ENCODE measurements at places on chromosomes 13 and 19.
A peak's percentile ranks its signal among the peaks of the same experiment; 100 is the strongest.

DNA sequence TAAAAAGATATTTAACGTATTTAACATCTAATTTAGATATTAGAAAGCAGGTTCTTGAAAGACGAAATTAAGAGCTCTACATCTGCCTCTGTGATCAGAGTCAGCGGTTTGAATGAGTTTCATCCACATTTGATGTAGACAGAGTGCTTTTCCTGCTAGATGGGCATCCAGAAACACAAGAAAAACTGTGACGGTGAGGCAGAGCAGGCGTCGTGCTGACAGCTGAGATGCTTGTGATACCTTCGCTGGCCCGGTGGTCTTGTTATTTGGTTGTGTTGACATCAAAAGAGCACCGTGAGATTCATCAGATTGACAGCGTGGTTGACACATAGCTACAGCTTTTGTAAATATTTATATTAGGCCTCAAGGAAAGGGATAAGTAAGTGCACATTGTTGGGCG lies 399.1 kb downstream of the GPC5 start:
- no peak for DNase-seq

GRCh38 chr19:11291991-11292390 lies 4.0 kb upstream of the TSPAN16 start:
- no peak for DNase-seq

GRCh38 chr13:99605420-99606323 lies 104.4 kb downstream of the TM9SF2 start:
- peak; percentile 50 for DNase-seq

- no peak for DNase-seq
Observed at GRCh38 chr19:51078731-51079130, 4.0 kb downstream of the KLK14 start.

DNA sequence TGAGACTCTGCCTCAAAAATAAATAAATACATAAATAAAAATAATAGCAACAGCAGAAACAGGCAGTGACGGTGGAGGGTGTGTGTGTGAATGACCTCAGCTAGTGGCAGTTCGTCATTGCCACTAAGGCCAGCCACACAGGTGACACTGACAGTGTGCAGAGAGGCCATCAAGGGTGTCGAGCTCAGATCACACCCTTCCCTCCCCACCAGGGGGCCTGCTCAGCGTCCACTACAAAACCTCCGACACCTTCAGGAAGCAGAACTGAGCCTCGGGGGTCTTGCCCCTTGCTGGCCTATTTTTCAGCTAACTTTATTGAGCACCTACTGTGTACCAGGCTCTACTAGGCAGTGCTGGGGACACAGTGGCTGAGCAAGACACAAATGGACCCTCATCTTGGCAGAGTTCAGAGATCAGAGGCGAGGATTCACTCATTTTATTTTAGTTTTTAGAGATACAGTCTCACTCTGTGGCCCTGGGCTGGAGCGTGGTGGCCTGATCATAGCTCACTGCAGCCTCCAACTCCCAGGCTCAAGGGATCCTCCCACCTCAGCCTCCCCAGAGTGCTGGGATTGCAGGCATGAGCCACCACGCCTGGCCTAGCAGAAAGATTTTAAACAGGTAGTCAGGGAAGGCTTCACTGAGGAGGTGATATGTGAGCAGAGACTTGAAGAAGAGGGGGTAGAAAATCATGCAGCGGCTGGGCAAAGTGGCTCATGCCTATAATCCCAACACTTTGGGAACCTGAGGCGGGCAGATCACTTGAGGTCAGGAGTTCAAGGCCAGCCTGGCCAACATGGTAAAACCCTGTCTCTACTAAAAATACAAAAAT lies 30.3 kb upstream of the SEMA6B start:
- no peak for DNase-seq

DNA sequence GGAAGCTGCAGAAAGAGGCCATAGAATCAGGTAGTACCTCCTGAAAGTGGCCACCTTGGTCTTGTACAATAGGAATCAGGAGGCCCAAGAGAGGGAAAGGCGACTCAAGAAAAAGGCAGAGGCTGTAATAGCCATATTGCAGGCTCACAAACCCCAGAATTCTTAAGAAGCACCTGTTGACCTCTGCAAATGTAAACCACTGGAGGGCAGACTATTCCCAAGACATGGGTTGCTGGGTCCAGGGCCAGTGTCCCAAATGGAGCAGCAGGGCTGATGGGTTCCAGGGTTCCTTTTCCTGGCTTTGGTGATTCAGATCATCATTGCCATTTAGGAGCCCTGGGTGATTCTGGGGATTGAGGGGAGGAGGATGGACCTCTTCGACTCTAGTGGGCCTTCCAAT lies 167.6 kb downstream of the B3GLCT start:
- DNase-seq = no peak

- DNase-seq = no peak
Observed at GRCh38 chr19:5349041-5349440, 8.4 kb upstream of the PTPRS start.

DNA sequence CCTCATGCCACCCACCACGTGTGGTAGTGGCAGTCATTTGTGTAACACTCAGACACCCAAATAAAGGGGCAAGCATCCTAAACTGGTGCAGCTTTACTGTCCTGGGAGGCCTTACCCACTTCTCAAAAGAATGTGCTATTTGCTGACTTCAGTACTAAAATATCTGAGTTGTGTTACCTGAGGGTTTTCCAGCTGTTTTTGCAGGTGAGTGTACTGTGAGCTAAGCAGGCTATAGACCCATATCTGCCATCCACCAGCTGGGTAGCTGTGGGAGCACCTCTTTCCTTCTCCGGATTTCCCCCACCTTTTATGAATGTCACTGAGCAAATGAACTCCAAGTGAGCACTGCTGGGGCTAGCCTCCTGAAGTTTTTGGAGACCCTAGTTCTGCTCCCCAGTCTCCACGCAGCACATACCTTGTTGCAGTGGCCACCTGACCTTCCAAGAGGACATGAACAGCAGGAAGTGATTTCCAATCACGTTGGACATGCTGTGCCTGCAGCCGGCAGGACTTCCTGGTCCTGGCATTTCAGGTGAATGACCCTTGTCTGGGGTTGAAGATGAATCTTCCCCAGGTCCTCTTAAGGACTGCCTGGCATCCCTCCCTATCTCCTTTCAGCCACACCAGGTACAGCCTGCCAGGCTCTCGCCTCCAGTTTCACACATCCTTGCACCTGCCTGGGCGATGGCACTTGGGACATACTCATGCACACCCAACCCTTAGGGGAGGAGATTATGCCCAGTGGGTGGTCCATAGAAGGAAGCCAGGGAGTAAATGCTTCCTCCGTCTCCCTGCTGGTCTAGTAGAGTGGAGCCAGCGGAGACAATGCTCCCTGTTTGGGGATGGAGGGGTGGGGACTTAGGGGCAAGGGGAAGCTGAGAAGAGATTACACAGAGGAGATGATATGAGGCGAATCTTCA lies 109.5 kb upstream of the SPATA13 start:
- no peak for DNase-seq

- DNase-seq = no peak
Observed at GRCh38 chr19:2631213-2631821, 71.2 kb downstream of the GNG7 start.

GRCh38 chr13:69234171-69234570 lies 873.5 kb upstream of the ATXN8OS start:
- no peak for DNase-seq

DNA sequence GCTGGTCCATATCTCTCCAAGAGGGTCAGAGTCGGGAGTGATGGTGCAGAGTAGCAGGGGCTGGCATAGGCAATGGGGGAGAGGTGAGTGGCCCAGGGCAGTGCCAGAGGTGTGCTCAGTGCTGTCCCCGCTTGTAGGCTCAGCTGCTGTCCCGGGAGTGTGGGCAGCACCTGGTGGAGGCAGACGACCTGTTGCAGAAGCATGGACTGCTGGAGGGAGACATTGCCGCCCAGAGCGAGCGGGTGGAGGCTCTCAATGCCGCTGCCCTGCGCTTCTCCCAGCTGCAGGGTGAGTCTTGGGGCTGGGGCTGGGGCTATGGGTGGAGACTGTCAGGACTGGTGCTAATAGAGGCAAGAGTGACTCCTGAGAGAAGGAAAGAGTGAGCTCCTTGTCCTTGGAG lies 39.3 kb downstream of the SPTBN4 start:
- DNase-seq = no peak
